Brain microvascular endothelial cell (primary cell): ENCODE measurements at places on chromosomes 16 and 17.

DNA sequence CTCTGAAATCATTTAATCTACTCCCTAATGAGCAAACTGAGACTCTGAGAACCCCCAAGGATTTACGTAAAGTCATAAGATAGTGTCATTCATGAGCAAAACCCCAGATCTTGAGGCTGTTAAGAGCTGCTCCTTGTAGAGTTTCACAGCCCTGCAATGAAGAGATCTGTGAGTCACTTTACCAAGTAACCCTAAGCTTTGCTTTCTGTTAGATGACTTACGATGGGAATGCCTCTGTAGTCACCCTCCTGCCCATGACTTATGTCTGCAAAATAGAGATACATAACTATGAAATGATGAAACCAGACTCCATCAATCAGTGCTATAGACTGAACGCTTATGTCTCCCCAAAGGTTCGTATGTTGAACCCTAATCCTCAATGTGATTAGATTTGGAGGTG is 117.7 kb downstream of the HS3ST3A1 start:
- DNase-seq: peak; percentile 43

DNA sequence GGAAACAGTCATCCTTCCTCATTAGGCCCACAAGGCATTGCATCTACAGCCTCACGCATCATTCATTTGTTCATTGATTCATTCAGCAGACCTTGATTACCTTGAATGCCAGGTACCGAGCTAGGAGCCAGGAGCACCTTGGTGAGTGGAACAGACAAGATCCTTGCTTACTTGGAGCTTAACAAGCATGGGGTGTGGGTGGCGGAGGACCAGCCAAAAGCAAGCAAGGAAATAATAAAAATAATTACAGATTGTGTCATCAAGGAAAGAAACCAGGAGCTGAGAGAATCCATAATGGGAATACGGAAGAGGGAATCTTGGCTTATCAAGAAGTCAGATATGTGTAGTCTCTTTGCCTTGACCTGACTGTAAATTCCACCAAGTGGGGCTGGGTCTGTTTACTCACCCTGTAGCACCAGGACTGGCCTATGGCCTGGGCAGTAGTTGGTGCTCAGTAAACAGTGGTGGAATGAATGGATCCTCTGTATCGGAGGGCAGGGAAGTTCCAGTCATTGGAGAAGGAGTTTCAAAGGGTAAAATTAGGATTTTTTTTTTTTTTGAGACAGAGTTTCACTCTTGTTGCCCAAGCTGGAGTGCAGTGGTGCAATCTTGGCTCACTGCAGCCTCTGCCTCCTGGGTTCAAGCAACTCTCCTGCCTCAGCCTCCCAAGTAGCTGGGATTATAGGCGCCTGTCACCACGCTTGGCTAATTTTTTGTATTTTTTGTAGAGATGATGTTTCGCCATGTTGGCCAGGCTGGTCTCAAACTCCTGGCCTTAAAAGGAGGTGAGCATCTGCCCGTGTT is 157.7 kb downstream of the MSI2 start:
- DNase-seq: no peak

DNA sequence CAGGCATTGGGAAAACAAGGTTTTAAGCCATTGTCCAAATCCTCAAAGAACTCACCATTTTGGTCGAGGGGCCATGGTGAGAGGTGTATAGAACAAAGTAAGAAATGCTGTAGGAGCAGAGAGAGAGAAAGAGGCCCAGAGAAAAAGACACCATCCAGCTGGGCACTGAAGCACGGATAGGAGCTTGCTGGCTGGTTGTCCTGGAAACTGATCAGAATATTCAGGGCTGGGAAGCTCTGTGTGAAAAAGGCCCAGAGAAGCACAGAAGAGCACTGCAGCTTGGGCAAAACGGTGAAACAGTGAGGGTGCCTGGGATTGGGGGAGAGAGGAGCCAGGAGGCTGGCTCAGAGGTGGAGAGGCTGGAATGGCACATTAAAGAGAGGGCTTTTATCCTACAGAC is 16.5 kb downstream of the HS3ST3B1 start:
- DNase-seq: no peak

DNA sequence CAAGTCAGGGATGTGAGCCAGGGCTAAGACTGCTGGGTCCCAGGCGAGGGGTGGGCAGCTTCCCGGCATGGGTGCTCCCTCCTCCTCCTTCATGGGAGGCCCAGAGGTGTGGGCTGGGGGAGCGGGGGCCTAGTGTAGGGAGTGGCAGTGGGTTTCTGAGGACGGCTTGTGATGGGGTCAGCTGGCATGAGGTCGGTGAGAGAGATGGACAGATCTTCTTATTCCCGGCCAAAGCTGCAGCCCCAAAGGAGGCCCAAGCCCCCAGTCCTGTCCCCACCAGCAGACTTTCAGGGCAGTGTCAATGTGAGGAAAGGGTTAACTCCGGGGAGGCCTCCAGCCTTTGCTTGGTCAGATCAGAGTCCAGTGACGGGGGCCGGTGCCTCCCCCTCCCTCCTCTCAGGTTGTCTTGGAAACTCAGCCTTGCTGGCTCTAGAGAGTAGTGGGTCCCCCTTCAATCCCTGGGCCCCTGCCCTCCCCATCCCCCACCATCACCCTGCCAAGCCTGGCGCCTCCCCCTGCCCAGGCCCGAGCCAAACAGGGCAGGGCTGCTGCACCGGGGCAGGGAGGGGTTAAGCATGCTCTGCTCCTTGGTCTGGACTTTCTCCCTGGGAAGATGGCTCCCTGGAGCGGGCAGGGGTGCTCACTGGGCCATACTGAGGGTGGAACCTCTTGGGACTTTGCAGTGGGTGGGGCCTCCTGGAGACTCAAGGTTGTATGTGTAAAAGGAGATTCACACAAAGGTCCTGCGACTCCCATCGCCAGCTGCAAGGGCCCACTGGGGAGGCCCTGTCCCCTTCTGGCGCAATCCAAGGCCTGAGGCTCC is 12.4 kb downstream of the NAT9 start:
- DNase-seq: no peak

- no peak for DNase-seq
Measured at GRCh38 chr17:80585890-80586845, 41.5 kb downstream of the RPTOR start.

DNA sequence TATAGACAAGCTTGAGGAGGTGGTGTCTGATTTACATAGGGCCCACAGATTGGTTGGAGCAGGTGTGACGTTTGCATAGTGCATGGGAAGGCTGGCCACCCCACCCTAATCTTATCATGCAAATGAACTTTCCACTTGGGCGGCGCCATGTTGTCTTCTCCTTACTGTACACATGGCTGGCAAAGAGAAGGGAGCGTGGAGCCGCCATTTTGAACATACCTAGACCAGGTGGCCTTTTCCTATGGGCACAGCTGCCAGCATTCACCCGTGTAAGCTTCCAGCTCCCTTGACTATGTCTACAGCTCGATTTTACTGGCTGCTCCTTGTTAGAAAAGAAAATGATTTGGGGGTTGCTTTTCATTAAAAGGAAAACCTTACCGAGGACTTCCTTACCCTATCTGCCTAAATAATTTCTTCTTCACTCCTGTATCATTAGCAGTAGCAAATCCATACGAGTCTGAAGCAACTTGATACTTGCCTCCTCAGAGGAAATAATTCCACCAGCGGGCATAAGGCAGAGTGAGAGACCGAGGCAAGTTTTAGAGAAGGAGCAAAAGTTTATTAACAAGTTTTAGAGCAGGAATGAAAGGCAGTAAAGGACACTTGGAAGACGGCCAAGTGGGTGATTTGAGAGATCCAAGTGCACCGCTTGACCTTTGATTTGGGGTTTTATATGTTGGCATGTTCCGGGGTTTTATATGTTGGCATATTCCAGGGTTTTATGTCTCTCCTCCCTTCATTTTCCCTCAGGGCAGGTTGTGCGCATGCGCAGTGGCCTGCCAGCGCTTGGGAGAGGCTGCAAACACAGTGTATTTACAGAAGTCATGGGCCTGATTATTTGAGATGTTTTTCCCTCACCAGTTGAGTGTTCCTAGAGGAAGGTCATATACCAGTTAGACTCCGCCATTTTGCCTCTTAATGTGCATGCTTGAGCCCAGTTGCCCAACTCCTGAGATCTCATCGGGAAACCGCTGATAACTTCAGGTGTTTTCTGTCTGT is 65.7 kb downstream of the MARF1 start:
- no peak for DNase-seq

DNA sequence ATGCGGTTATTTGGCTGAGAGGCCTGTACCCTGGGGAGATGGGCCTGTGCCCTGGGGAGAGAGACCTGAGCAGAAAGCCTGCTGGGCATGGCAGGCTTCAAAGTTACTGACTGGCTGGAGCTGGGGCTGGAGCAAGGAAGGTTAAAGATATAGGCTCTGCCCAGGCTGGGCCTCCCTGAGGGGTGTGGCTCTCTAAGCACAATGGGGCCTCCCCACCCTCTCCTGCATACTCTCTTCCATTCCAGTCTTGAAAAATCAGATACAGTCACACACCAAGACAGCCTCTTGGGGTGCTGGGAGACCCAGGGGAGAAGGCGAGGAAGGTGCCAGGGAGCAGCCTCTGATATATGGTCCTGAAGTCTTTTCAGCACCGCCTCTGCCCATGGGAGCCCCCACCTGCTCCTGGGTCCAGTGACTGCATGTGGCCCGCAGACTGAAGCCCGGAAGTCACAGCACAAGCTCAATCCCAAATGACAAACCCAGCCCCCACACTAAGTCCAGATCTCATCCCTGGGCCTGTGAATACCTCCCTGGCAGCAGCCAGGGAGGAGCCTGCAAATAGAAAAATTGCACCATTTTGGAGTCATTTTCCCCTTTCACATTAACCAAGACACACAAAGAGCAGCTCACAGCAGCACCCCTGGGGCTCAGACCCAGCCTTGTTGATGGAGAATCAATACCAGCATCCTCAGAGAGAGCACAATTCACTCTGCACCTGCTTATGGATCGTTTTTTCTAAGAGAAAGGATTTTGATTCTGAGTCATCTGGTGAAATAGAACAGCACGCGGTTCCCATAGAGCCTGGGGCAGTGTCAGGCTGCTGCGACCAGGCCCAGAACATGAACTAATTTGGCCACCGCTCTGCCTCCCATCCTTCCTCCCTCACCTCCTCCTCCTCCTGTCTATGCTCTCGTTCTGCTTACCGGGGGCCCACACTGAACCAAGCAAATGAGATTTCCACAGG is 25.6 kb upstream of the CACNG1 start:
- DNase-seq: no peak

- no peak for DNase-seq
Measured at GRCh38 chr17:33751702-33752065, 458.6 kb upstream of the ASIC2 start.

DNA sequence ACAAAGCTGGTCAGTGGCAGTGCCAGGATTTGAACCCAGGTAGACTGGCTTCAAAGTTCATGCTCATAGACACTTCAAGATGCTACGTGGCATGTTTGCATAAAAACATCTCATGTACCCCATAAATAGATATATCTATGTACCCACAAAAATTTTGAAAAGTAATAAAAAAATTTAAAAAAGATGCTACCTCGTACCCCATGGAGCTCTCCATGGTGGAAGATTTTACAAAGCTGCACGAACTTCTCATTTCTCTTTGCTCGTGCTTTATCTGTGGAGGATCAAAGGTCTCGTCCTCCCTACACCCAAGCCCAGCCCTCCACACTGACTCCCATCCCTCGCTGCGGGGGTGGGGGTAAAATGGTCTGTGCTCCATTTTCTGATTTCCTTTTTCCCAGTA is 135.5 kb downstream of the HAPSTR1 start:
- DNase-seq: no peak

GRCh38 chr16:10847176-10847575 is 28.6 kb upstream of the TVP23A start:
- no peak for DNase-seq

GRCh38 chr16:75703306-75703705 is 2.0 kb upstream of the DUXB start:
- DNase-seq: peak; percentile 4

DNA sequence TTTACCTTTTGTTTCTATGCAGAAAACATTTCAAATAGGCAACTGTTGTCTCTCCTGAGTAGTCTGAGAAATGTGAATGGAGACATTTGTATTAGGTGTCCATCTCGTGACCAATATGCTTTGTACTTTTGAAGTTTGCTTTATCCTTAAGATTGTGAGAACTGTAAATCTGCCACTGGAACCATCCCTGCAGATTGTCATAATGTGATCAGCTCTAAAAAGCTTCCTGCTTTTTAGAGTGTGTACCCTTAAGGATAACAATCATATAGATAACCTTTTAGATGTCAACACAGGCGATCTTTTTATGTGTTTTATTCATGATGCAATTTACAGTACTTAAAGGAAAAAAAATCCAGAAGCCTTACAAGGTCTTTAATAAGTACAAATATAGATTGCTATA is 63.5 kb downstream of the PRKCA start:
- no peak for DNase-seq

DNA sequence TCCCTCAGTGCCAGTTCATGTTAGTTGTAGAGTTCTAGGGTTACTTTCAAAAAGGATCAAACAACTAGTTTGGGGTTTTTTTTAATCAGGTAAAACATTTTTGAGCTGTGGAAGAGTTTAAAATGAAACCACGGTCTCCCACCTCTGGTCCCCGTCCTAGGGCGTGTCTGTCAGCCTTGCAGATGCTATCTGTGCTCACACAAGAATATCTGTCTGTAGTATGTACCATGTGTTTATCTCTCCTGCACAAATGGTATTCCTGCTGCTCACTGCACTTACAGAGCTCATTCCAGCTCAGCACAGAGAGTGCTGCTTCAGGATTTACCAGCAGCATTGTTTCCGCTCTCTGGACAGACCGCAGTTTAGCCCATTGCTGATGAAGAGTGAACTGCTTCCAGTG is 38.9 kb downstream of the UBN1 start:
- DNase-seq: no peak

DNA sequence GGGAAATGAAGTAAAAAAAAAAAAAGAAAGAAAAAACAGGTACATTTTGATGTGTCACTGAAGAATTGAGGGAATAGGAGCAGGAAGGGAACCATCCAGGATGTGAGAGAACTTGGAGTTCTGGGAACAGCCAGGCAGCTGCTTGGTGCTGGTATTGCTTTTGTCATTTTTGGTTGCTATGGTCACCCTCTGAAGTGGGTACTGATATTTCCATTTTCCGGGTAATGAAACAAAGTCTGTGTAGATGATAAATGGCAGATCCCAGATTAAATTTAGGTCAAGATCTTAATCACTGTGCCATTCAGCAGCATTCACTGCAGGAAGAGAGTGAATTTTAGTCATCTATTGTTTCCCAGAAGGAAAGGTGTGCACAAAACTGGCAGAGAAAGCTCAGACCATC is 93.6 kb downstream of the ABCA8 start:
- DNase-seq: no peak

- DNase-seq: no peak
Measured at GRCh38 chr17:19759568-19760549, 11.8 kb upstream of the ALDH3A1 start.

GRCh38 chr16:82063456-82064082 is 28.5 kb downstream of the HSD17B2 start:
- DNase-seq: no peak

DNA sequence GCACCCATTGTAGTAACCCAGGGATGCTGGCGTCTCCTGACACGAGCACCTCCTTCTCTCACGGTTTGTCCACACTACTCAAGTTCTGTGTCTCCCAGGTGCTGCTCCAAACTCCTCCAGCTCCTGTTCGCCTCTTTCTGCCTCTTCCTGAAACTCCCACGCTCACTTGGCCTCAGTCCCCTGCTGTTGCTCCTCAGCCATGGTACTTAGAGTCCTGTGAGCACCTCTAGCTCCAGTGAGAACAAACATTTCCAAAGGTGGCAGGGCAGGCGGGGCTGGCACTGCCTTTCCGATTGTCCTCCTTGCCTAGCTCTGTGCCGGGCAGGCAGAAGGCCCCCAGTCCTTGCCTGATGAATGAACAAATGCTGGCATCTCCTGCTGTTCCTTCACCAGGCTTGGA is 146.1 kb downstream of the SDK2 start:
- DNase-seq: no peak

- no peak for DNase-seq
Measured at GRCh38 chr17:58315281-58315711, 13.3 kb downstream of the TSPOAP1 start.
